Esophagus muscularis mucosa (tissue), 4 donors: ENCODE measurements at places on chromosomes 1 and 21. TPM values are rescaled to one million over a fixed set of nuclear protein-coding genes. Genes with fewer than 3 reads are reported as not detected.

PLEKHN1 gene
- 0.17 TPM for total RNA-seq

ATP1A4 gene
- 2.1 TPM for total RNA-seq

GRCh38 chr1:43388613-43389012 is 987 bp downstream of the MED8 start:
- peaks cover 32% of the 10 kb centered on the region for H3K4me1 ChIP-seq
- H3K36me3 ChIP-seq = peaks cover 41% of the 10 kb centered on the region
- no peak for DNase-seq
- no peaks in the 10 kb centered on the region for H3K27me3 ChIP-seq
- no peak overlapping the region for H3K27ac ChIP-seq

DNA sequence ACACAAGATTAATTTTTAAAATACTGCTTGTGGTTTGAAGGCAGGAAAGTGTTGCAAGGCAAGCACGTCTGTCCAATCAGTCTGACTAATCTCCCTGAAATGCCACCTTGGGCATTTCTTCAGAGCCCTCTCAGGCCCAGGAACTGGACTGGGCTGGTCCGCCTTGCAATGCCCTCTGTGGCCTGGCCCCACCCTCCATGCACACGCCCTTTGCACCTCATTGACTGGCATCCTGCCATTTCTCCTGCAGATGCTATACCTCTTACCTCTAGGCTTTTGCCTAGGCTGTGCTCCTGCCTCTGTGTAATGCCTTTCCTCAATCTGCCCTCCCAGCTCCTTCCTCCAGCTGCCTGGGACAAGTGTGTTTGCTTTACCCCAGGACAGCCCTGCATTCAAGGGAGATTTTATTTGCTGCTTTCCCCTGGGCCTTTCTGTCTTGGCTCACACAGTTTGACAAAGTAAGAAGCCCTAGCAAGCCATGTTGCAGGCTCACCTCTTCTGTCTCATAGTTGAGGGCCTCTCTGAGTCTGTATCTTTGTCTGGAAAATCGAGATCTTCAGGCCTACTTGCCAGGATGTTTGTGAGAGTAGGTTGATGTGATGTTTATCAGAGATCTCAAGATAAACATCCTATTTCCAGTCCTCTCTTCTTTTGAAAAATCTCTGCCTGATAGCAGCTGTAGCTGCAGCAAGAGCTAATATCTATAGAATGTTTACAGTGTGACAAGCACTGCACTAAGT is 149.2 kb upstream of the JUN start:
- H3K4me1 ChIP-seq = no peaks in the 10 kb centered on the region
- H3K27me3 ChIP-seq = no peaks in the 10 kb centered on the region
- no peaks in the 10 kb centered on the region for H3K36me3 ChIP-seq

DNA sequence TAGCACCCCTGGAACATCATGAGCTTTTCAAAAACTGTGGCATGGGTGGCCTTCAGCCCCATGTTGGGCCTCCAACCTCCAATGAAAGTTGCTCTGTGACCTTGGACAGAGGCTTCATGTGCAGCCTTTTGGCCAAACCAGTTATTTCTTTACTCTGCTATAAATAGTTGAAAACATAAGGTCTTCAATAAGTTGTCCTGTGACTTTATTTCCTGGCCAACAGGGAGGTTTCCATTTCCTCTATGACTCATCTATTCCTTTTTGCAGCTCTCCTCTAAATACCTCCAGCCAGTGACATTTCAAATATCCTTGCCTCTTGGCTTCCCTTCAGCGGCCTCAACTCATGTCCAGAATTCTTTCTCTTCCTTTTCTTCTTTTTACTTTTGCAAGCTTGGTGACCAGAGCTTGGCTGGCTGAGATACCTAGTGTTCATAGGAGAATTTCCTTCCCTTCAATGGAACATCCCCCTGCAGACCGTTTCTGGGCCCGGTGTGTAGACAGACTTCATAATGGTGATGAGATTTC is 22.7 kb upstream of the TRIM67 start:
- peak; percentile 53 for DNase-seq
- no peaks in the 10 kb centered on the region for H3K27me3 ChIP-seq
- no peak overlapping the region for H3K4me3 ChIP-seq
- no peaks in the 10 kb centered on the region for H3K36me3 ChIP-seq
- peaks cover 9% of the 10 kb centered on the region for H3K4me1 ChIP-seq
